ENCODE measurements at places on chromosomes 3 and 15. TPM values are rescaled to one million over a fixed set of nuclear protein-coding genes. Genes with fewer than 3 reads are reported as not detected.
A peak's percentile ranks its signal among the peaks of the same experiment; 100 is the strongest.

DNA sequence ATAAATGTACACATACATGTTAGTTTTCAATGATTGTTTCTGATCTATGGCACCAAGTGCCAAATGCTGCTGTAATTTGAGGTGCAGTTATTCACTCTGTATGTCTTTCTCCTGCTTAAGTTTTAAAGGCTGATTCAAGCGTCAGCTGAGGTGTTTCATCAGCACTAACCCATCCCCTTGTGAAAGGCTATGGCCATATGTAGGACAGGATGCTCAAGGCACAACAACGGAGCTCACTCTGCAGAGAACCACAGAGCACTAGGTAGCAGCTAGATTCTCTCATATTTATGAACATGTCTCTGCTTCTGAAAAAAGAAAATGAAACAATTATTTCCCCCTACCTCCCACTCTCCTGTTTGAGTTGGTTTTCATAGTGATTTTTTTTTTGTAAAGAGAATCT is 340.0 kb upstream of the TMCO5A start:
- DNase-seq = no peak

- DNase-seq = no peak
Measured at GRCh38 chr15:74541494-74542165, 610 bp downstream of the ARID3B start.

DNA sequence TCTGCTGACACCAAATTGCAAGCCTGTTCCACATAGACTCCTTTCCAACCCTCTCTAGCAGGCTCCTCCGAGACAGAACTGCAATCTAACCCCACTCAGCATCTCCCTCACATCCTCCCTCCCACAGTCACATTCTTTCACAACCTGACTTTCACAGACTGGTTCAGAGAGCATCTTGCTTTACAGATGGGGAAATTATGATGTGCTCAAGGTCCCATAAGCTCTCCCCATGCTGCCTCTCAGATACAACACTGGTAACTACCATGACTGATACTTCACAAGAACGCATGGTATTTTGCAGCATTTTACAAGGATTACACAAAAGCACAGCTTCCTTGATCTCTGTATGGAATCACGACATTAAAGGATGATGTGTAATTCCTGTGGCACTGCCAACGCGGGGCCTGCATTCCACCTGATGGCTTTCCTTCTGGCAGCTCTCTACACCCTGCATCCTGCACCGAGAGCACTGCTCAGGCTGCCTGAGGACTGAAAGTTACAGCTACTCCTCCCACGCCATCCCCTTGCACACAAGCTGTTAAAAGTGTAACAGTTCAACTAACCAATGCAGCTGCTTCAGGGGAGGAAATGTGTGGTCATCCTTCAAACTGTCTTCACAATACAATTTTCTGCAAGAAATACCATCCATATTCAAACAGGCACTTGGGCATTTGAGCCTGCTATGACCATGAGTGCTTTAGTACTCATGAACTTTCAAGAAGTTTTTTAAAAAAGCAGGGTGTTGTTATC is 27.6 kb downstream of the TBC1D2B start:
- no peak for DNase-seq

GRCh38 chr3:106392915-106393314 is 524.1 kb upstream of the CBLB start:
- DNase-seq = no peak

GRCh38 chr15:26667222-26667988 is 105.5 kb downstream of the GABRB3 start:
- peak; percentile 64 for DNase-seq

GRCh38 chr15:45441686-45442085 is 63.3 kb upstream of the GATM start:
- DNase-seq = no peak

Gene CEP63
- total RNA-seq = 21.3 TPM

Gene STAC
- total RNA-seq = 4.4 TPM

Gene SIDT1
- not detected for total RNA-seq

Gene TMEM158
- total RNA-seq = 8.3 TPM

Gene RPL15
- total RNA-seq = 2,293 TPM

Gene PLSCR2
- total RNA-seq = not detected
